ENCODE measurements at places on chromosomes 7 and 10. TPM values are rescaled to one million over a fixed set of nuclear protein-coding genes. Genes with fewer than 3 reads are reported as not detected.

DNA sequence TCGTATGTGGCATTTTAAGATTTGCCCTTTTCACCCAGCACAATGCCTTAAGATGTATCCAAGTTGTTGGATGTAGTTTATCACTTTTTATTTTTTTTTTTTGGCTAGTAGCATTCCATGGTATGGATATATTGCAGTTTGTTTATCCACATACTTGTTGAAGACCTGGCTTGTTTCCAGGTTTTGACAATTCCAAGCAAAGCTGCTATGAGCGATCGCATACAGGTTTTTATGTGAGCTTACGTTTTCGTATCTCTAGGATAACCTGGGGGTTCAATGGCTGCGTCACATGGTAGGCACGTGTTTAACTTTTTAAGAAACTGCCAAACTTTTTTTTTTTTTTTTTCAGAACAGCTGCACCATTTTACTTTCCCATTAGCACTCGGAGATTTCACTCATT lies 32.2 kb downstream of the BAIAP2L1 start:
- no peak overlapping the region for H3K4me3 ChIP-seq
- no peaks in the 10 kb centered on the region for H3K36me3 ChIP-seq
- no peaks in the 10 kb centered on the region for H3K27me3 ChIP-seq
- no peak overlapping the region for H3K27ac ChIP-seq
- H3K4me1 ChIP-seq: no peaks in the 10 kb centered on the region

DNA sequence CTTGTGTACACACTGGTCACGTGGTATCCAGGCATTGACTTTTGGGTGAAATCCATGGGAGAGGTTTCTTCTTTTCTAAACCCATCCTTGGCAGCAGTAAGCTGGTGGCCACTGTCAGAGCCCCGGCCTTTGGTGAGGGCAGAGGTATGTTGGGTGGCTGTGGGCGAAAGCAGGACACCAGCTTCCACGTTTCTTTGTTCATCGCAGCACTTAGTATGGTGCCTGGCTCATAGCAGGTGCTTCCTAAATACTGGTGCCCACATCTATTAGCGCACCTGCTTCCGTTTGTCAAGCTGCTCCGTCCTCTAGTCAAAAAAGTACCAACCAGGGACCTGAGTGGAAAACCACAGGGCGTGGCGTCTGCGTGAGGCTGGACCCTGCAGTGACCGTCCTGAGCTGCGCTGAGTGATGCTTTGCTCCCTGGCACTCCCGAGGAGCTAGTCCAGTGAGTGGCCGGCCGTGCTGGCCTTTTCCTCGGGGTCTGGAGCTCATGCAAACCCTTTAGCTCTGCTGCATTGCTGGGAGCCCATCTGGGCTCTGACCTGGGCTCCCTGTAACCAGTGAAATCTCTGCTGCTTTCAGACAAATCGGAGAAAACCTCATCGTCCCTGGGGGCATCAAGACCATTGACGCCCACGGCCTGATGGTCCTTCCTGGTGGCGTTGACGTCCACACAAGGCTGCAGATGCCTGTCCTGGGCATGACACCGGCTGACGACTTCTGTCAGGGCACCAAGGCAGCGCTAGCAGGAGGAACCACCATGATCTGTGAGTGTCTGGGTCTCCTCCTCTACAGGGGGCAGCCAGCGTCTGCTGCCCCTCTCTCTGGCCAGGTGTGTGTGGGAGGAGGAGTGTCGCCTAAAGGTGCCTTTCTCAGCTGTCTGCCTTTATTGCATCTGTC lies 5.6 kb downstream of the DPYSL4 start:
- H3K36me3 ChIP-seq: no peaks in the 10 kb centered on the region
- H3K27me3 ChIP-seq: peaks cover 24% of the 10 kb centered on the region
- DNase-seq: no peak
- H3K27ac ChIP-seq: no peak overlapping the region
- H3K4me1 ChIP-seq: peaks cover 6% of the 10 kb centered on the region

- no peaks in the 10 kb centered on the region for H3K4me1 ChIP-seq
- peaks cover 5% of the 10 kb centered on the region for H3K27me3 ChIP-seq
- no peak overlapping the region for H3K27ac ChIP-seq
- DNase-seq: no peak
- H3K36me3 ChIP-seq: no peaks in the 10 kb centered on the region
Measured at GRCh38 chr7:47574482-47575329, 7.2 kb downstream of the TNS3 start.

- H3K36me3 ChIP-seq: no peaks in the 10 kb centered on the region
- no peak overlapping the region for H3K4me3 ChIP-seq
- DNase-seq: no peak
- no peaks in the 10 kb centered on the region for H3K4me1 ChIP-seq
Measured at GRCh38 chr10:123458933-123459332, 207.2 kb upstream of the GPR26 start.

DNA sequence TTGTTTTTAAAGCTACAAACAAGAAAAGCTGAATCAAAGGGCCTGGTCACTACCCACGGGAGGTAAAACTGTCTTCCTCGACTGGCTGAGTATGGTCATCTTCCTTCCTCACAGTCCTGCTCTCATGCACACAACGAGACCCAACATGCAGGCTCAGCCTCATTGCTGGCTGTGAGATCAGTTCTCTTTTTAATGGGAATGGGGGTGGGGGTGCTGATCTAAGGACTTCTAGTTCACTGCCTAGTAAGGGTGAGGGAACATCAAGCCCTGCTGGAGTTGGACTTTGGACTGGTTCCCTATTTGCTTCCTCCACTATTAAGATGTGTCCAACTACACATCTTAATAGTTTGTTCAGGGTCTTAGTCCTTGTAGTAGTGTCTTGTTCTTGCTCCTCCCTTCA lies 48.2 kb downstream of the ABCB4 start:
- no peaks in the 10 kb centered on the region for H3K36me3 ChIP-seq
- no peak overlapping the region for H3K27ac ChIP-seq
- DNase-seq: no peak

- H3K27ac ChIP-seq: no peak overlapping the region
- no peak for DNase-seq
- H3K4me3 ChIP-seq: no peak overlapping the region
- peaks cover 17% of the 10 kb centered on the region for H3K36me3 ChIP-seq
- H3K27me3 ChIP-seq: no peaks in the 10 kb centered on the region
Measured at GRCh38 chr7:33395340-33395739, 266.0 kb downstream of the BBS9 start.

DNA sequence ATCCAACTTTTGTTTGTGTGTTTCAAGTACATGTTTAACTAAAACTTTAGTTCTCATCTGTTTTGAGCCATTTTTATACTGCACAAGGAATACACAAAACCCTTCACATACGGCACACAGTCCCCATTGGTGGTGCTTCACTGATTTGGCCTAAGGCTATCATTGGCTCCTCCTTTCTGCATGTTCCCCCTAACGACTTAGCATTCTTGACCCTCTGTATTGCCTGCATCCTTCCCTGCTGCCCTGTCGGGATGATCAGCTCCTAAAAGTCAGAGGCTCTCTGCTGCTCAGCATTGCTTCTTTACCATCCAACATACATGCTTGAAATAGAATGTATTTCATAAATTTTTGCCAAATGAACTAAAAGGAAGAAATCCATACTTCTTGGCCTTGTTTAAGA lies 111.4 kb upstream of the ABCB5 start:
- no peaks in the 10 kb centered on the region for H3K4me1 ChIP-seq
- H3K27ac ChIP-seq: no peak overlapping the region
- no peaks in the 10 kb centered on the region for H3K36me3 ChIP-seq
- H3K4me3 ChIP-seq: no peak overlapping the region
- DNase-seq: no peak

- no peak for DNase-seq
- H3K4me3 ChIP-seq: peak overlapping the region; percentile 11
- H3K27me3 ChIP-seq: peaks cover 6% of the 10 kb centered on the region
- peaks cover 20% of the 10 kb centered on the region for H3K4me1 ChIP-seq
- no peaks in the 10 kb centered on the region for H3K36me3 ChIP-seq
Measured at GRCh38 chr10:3554121-3554522, 230.9 kb downstream of the KLF6 start.

DNA sequence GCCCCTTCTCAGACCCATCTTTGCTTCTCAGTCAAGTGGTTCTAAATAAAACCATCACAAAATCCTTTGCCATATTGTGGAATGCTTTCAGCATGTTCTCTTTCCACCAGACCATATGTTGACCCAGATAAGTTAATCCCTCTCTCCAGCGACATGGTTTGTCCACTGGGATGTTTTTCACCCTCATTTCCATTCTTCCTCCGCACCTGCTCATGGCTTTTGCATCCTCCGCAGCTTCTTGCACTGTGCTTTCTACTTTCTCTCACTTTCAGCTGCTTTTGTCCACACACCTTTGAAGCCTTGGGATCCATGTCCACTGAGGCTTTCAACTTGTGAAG lies 52.3 kb upstream of the WAC start:
- no peaks in the 10 kb centered on the region for H3K36me3 ChIP-seq
- no peak overlapping the region for H3K27ac ChIP-seq
- peaks cover 7% of the 10 kb centered on the region for H3K27me3 ChIP-seq

DNA sequence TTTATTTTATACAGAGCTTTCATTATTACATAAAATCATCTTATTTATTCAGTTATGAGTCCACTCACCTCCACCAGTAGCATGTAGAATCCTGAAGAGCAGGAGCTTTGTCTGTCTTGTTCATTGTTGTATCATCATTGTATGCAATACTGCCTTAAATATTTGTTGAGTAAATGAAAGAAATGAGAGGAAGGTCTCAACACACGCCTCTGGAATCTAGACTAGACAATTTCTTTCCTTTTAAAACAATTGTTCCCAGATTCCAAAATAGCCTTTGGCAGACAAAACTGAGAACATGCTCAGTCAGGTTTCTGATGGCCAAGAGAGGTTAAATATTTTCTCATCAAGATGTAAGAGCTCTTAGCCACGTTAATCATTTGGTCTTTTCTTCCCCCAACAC lies 173.1 kb upstream of the AGR3 start:
- no peak for DNase-seq
- no peak overlapping the region for H3K27ac ChIP-seq
- H3K27me3 ChIP-seq: no peaks in the 10 kb centered on the region
- H3K4me1 ChIP-seq: no peaks in the 10 kb centered on the region

- H3K27me3 ChIP-seq: peaks cover 3% of the 10 kb centered on the region
- no peak for DNase-seq
- H3K4me1 ChIP-seq: no peaks in the 10 kb centered on the region
- no peaks in the 10 kb centered on the region for H3K36me3 ChIP-seq
- no peak overlapping the region for H3K27ac ChIP-seq
Measured at GRCh38 chr7:26497801-26498596, 206.3 kb downstream of the SNX10 start.

- no peak for DNase-seq
- no peak overlapping the region for H3K4me3 ChIP-seq
- H3K4me1 ChIP-seq: no peaks in the 10 kb centered on the region
- no peak overlapping the region for H3K27ac ChIP-seq
Measured at GRCh38 chr7:154415709-154416399, 363.7 kb downstream of the DPP6 start.

GRCh38 chr7:131095346-131095745 lies 232.3 kb upstream of the MKLN1 start:
- no peak for DNase-seq
- H3K4me1 ChIP-seq: peaks cover 94% of the 10 kb centered on the region
- no peak overlapping the region for H3K27ac ChIP-seq
- H3K27me3 ChIP-seq: peaks cover 66% of the 10 kb centered on the region
- H3K4me3 ChIP-seq: no peak overlapping the region

Gene OPN4
- not detected for polyA plus RNA-seq

Gene MKX
- not detected for polyA plus RNA-seq

Gene HOXA1
- not detected for polyA plus RNA-seq

Gene PGAM1
- polyA plus RNA-seq: 415 TPM

Gene ASB15
- polyA plus RNA-seq: not detected
